Islet precursor cell (in vitro differentiated cells): ENCODE measurements at places on chromosomes 2 and 18.

DNA sequence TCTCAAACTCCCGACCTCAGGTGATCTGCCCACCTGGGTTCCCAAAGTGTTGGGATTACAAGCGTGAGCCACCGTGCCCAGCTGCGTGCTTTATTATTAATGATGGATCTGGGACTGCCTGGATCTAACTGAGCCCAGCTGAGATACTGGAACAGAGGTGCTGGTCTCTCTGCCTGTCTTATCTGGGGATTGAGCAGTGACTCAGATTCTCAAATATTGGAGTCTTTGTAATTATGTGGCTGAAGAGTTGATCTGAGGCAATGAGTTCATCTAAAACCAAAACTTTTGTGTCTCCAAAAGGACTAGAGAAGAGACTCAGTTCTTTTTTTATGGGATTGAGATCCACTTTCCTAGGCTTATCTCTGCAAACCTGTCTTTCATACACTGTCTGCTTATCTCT lies 16.3 kb downstream of the PLEKHB2 start:
- no peak for DNase-seq

DNA sequence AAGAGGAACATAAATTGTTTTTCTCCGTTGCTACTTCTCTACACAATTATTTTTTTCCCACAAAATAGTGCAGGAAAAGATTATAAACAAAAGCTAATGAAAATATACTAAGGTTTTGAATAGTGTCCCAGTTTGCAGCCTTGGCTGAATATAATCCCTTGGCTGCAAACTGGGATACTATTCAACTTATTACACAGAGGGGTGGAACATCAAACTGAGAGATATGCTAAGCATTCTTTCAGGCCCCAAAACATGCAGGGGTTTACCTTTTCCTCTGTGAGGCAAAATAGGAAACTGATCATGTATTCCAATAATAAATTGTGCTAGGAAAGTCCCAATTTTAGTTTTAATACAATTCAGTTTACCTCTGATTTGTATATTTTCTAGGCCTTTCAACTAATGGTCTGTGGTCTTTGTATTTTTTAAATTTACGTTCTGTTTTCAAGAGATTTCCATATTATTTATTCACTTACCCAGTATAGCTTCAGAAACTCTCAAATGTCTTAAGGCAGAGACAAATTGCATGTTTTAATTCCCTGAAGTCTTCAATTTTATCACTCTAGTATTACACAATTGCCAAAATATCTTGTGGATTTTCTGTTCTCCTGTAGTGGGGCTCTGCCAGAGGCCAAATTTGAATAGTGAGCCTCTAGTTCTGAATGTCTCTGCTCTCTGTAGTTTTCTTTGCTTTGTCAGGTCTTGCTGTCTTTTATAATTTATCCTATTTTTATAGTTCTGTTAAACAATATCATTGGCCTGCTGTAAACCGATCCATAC lies 63.9 kb downstream of the PPP1R1C start:
- DNase-seq = no peak

- peak; percentile 57 for DNase-seq
Measured at GRCh38 chr18:36128530-36128870, 640 bp downstream of the SLC39A6 start.

DNA sequence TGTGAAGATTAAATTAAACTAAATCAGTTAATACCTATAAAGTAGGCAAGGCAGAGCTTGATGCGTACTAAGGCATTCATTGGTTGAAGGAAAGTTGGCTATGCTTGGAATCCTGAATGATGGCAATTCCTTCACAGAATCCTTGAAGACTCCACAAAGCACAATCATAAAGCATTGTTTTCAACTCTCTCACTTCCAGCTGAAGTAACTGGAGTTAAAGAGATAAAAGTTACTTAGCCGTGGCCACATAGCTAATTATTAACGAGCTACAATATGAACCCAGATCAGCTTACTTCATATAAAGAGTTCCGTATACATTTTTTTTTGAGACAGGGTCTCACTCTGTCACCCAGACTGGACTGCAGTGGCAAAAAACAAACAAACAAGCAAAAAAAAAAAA lies 483.9 kb upstream of the DDX18 start:
- no peak for DNase-seq

DNA sequence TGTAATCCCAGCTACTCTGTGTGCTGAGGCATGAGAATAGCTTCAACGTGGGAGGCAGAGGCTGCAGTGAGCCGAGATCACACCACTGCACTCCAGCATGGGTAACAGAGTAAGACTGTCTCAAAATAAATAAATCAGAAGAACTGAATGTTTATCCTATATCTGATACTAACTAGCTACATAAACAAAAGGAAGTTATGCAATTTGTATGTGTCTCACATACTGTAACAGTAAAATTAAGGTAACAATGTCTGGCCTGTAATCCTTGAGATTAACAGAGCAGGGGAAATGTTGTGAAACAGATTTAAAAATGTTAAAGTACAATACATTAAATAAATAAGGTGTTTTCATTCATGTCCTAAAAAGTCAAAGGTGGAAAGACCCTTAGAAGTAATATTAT lies 150.8 kb downstream of the MEMO1 start:
- no peak for DNase-seq

GRCh38 chr2:158716921-158717320 lies 78.2 kb upstream of the DAPL1 start:
- DNase-seq = peak; percentile 58

- DNase-seq = no peak
Measured at GRCh38 chr2:151919786-151920185, 91.6 kb upstream of the ARL5A start.

- DNase-seq = no peak
Measured at GRCh38 chr2:81672516-81672915, 1368.0 kb upstream of the LRRTM1 start.

- DNase-seq = no peak
Measured at GRCh38 chr2:201433394-201433995, 17.8 kb downstream of the TRAK2 start.

GRCh38 chr2:20050646-20051531 lies 539 bp downstream of the LAPTM4A start:
- peak; percentile 82 for DNase-seq

DNA sequence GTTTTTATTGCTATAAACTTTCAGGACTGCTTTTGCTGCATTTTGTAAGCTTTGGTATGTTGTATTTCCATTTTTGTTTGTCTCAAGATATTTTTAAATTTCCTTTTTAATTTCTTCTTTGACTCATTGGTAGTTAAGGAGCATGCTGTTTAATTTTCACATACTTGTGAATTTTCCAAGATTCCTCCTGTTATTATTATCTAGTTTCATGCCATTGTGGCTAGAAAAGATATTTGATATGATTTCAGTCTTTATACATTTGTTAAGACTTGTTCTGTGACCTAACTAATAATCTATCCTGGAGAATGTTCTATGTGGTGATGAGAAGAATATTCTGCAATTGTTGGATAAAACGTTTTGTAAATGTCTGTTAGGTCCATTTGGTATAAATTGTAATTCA lies 62.1 kb downstream of the NUP35 start:
- no peak for DNase-seq

GRCh38 chr18:47911877-47912276 lies 18.6 kb downstream of the SMAD2 start:
- DNase-seq = no peak

DNA sequence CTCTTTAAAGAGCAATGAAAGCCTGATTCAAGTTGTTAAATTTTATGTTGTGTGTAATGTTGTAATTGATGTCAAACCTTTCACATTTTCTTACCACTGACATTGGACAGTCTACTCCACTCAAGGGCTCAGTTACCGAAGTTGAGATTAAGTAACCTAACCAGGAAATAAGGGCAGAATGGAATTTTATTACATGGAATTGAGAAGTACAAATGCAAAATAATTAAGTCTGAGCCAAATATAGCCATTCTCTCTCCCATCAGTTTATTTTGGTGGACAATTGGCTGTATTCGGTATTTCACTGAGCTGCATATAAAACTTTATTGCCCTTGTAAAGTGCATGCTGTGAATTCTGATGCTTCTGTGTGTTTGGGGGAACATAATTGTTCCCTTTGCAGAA lies 231.5 kb downstream of the TTC32 start:
- no peak for DNase-seq

- DNase-seq = peak; percentile 91
Measured at GRCh38 chr2:215680605-215681598, 245.0 kb upstream of the FN1 start.

DNA sequence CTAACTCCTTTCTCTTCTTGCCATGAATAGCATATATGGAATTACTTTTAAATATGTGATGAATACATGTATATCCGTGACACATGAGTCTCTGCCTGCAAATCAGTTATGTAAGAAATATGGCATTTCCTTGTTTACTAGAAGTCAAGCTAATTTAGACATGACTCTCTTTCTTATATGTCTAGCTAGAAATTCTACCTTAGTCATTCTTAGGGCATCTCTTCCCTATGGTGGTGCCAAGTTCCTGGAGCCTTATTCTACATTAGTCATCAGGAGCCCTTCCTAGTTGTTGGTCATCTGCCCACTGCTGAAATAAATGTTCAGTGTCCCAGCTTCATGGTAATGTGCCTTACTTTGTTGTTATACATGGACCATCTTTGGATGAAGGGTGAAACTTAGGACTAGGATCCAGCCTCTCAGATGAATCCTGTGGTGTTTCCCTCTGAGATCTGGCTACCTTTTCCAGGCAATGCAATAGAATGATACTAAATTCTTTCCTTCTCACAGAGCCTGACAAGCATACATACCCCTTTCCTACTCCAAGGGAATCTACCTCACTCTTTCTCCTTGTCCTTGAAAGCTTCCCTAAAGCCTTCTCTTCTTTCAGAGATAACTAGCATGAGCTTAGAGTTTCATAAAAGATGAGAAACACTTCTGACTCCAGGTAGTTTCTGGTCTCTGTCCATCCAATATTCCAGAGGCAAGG lies 415.3 kb upstream of the VWC2L start:
- no peak for DNase-seq

DNA sequence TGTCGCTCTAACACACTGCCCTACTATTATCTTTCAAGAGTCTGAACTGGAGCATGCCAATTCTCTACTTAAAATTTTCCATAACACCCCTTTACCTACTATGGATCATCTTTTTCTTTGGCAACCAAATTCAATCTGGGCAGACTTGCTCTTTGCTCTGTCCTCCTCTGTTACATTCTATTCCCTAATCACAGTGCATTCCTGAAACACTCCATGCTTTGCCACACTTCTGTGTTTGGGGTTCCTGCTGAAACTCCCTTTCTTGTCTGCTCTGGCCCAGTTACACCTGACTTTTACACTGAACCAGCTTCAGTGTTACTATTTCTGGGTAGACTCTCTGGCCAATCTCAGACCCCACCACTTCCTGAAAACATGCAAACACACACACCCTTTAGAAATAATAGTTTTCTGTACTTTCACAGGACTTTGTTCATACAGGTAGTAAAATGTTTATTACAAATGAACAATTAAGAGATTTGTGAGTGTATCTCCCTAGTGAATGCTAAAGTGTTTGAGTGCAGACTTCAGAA lies 119.9 kb upstream of the DCC start:
- DNase-seq = no peak

GRCh38 chr2:128155970-128156369 lies 65.0 kb downstream of the UGGT1 start:
- DNase-seq = no peak

DNA sequence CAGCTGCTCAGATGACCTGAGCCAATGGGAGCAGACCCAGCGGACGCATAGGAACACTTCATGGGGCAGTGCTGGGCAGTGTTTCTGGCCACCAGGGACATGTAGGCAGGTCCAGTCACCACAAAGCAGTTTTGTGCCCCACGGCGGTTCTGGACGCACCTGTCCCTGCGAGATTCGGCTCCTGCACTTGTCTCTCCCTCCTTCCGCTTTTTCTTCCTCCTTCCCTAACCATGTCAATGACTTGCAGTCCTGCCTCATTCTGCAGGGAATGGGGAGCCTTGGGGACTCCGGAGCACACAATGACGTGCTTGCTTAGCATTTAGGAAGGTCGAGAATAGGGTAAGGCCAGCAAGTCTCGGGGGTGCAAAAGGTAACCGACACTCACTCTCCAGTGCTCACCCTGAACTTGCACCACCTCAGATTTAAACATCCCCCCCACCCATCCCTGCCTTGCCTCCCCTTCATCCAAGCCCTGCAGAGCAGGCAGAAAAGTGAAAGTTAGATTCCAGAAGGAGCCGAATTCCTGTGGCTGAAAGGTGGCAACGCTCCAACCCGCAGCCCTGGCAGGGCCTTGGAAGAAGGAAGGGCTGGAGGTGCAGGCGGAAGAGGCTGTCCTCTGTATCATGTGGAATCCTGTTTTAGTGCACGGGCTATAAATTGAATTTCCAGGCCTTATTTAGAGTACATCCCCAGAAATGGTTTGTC lies 40.5 kb upstream of the ATG16L1 start:
- DNase-seq = no peak

GRCh38 chr2:108980076-108980475 lies 8.9 kb downstream of the EDAR start:
- no peak for DNase-seq

GRCh38 chr2:41949091-41949882 lies 98.5 kb upstream of the PKDCC start:
- DNase-seq = peak; percentile 87

- DNase-seq = no peak
Measured at GRCh38 chr2:57990118-57990725, 56.4 kb upstream of the VRK2 start.

DNA sequence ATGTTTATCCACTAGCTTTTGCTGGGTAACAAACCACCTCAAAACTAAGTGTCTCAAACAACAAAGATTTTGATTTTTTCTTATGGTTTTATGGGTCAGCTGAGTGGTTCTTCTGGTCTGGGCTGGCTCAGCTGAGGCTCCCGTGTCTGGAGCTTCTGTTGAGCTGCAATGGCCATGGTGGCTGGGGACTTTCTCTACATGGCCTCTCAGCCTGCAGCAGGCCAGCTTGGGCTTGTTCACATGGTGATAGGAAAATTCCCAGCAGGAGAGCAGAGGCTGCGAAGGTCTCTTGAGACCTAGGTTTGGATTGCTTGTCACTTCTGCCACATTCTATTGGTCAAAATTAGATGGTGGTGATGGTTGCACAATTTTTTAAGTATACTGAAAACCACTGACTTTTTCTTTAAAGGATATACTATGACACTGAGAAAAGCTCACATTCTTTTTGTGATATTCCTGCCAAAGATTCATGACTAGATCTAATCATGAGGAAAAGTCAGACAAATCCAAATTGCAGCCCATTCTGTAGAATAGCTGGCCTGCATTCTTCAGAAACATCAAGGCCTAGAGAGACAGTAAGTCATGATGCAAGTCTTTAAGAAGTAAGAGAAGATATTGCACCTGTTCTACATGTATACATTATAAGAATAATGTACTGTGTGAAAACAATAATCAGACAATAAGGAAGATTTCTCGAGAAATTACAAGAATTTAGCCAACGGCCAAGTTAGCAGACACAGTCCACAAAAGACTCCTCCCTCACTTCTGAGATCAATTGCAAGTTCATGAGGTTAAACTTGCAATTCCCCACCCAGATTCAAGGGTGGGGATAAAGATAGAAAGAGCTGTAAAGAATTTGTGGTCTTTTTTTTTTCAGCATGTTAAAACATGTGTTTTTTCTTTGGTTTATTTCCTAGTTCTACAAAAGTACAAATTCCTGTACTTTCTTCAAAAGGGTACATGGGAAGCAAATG lies 35.0 kb upstream of the IL1R2 start:
- no peak for DNase-seq

GRCh38 chr2:18659915-18660314 lies 70.5 kb upstream of the NT5C1B start:
- no peak for DNase-seq
